Omental fat pad (tissue), 4 donors: ENCODE measurements at places on chromosomes 5 and 9.

DNA sequence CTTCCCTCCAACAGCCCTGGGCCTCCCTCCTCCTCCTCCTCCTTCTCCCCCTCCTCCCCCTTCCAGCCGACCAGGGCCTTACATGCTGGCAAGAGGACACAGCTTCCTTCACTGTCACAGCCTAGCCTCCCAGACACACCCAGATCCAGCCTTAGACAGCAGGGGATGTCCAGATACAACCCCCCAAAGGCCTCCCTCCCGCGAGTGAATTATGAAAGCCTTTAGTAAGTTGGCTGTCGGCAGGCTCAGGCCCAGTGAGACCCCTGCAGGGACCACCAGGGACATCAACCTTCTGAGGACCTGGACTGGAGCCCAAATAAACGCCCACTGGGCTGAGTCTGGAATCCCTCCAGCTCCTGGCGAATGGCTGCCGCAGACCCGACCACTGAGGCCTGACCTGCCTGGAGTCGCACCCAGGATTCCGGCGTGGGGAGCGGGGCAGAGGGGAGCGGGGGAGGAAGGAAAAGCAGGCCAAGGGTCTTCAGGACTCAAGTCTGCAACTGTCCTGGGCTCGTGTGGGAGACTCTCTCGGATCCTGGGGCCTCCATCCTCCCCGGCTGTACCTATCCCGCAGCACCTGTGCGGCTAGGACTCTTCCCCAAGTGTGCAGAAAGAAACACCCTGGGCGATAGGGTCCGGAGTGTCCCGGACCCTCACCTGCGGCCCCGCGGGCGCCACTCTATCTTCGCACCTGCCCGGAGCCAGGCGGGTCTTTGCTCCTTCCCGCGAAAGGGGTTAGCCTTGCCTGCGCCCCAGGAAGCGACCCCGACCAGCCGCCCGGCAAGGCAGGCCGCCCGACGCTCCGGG is 705 bp downstream of the SEPTIN8 start:
- no peak for DNase-seq

DNA sequence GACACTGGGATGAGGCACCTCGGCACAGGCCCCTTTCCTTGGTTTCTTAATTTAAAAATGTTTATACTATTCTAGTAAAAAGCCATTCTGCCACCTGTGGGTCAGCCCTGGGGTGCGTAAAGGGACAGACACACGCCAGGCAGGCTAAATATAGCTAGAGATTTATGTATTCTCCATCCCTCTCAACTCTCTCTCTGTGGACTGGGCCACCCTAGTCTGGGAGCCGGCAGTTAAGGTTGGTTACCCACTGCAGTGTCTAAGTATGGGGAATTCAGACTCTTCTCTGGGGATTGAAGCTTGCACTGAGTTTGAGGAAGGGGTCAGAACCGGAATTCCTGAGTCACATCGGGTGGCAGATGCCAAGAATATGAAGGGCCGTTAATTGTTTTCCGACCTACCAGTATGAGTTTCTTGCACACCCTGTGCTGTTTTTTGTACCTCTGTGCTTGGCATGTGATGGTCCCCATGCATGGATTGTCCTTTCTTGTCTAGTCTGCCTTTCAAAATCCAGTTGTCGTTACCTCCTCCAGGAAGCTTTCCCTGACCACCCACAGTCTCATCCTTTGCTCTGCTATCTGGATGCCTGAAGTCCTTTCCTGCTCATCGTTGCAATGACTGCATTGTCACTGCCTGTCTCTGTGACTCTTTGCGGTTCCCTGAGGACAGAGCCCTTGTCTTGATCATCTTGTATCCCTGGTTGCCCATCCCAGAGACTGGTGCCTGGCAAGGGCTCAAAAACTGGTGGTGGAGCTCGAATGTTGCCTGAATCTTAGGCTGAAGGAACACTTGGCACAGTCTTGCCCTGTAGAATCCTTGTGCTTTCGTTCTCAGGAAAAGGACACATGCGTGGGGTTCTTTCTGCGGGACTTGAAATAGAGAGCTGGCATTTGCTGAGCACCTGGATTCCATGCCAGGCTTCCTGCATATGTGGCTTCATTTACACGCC is 2.1 kb downstream of the NEURL1B start:
- no peak for DNase-seq

DNA sequence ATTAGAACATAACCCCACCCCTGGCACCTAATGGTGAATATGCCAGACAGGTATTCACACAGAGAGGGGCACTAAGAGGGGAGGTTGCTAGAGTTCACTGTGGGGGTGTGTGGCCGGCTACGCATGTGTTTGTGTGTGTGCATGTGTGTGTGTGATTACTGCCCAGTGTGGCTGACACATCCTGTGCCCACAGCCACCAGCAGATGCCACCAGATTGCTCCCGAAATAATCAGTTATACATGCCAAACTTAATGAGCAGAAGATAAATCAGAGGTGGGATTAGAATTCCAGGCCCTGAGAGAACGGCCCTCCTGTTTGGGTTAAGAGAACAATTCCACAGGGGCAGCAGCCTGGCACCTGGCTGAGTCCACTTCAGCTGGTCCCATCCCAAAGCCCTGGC is 91.8 kb upstream of the TBCA start:
- no peak for DNase-seq

DNA sequence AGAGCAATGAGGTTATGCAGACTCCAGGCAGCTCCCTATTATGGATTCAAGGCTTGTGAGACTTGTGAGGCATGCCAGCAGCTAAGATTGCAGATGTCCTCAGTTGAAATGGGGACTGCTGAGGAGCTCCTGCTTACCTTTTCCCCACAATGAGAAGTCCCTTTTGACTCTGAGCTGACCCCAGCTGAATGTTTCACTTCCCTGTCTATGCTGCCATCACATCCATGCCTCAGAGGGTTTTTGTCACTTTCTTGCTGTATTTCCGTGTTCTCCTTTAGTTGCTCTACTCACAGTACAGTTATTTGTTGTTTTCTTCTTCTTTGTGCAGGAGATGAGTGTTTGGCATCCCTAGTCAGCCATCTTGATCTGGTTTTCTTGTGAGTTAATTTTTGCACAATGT is 18.8 kb upstream of the OR2S2 start:
- DNase-seq, result no peak

DNA sequence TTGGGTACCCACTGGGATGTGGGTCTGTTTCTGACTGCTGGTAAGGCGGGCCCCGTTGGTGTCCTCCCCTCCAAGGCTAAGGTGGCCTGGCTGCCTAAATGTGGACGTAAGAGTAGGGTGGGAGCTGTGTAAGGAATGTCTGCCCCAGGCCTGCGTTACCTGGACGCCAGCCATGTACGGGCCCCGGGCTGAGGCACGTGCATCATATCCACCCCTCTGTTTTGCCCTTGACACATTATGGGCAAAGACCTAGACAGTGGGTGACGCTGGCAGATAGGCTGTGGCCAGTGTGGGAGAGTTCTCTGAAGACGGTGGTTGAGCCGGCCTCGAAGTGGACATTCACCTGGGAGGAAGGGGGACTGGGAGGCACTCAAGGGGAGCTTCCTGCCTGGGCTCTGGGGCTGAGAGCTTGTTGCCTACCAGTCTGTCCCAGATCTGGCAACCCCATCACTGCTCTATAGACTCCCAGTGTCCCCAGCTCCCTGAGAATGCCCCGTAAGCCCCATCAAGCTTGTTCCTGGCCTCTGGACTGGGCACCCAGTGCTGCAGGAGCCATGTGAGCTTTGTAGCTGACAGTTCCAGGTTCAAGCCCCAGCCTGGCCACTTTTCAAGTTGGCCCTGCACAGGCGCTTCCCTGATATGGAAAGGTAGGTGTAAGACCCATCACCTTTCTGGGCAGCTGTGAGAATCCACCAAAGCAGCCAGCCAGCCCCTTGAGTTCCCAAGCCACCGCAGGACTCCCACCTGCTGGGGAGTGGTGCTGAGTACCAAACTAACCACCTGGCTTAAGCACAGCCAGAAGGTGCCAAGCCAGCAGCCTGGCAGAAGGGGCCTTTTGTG is 3.2 kb upstream of the PRR7 start:
- no peak for DNase-seq

DNA sequence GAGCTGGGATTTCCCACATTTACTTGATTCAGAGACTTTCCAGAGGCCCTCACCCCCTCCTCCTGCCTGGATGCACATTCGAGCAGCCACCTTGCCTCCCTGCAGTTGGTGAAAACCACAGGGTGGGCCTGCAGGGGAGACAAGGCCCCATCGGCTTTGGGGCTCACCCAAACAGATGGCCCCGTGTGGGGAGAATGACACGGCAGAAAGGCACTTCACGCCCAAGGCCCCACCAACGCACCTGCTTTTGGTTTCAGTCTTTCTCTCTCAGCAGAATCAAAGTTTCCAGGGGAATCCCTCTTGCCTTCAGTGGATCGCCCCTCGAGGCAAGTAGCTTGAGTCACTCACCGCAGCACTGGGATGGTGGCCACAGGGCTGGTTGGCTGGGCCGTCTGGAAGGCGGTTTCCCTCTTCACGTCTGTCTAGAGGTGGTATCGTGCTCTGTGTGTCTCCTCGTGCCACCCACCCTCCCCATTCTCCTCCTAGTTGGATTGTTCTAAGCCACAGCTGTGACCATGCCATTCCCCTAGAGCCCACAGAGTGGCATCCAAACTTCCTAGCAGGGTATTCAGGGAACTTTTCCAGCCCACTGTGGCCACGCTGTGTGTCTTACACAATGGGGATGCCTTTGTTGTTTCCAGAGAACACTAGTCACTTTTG is 31.8 kb downstream of the SEC61B start:
- DNase-seq, result no peak

DNA sequence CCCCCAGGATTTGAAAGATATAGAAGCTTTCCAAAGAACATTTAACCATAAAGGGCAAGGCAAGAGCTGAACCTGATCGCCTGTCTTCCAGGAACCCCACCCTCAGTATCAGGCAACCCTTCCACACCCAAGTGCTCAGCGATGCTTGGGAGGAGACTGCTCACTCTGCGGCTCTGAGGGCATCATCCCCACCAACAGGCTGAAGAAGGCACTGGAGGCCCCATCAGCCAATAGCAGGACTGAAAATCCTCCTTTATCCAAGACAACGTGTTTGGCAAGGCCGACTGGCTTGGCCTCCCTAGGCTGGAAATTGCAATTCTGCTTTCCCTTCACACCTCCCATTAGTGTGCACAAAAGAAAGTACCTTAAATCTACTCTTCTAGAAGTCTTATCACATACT is 1.4 kb upstream of the PPP2CA start:
- DNase-seq, result no peak

DNA sequence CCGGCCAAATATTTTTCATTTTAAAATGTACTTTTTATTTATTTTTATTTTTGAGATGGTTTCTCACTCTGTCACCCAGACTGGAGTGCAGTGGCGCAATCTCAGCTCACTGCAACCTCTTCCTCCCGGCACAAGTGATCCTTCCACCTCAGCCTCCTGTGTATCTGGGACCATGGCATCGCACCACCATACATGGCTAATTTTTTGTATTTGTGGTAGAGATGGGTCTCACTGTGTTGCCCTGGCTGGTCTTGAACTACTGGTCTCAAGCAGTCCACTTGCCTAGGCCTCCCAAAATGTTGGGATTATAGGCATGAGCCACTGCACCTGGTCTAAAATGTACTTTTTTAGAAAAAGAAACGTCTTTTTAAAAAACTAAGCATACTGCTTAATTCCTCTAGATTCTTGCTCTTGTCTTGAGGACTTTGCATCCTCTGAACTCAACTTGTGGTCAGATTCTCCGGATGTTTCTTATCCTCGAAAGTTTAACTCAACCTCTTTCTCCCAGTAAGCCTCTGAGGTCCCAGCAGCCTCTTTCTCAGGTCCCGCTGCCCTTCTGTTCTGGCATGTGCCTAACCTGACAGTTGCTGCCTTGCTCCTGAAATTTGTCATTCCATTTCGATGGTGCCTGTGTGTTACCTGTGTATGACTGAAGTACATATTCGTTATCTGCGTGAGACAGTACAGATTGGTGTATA is 63.0 kb downstream of the TRIO start:
- DNase-seq, result no peak

DNA sequence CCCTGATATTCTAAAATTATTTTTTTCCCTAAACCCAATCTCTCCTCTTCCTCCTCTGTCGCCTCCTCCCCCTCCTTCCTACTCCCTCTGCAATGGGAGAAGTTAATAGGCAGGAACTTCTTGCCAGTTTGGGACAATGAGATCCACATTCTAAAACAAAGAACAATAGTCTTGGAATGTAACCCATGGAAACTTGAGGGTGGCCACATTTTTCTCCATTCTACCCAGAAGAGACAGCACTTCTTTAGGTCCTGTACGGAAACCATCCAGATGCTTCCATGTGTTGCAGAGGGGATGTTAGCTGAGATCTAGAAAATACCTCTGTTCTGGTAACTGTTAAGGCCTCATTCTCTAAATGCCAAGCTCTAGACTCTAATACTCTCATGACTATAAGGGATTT is 10.0 kb downstream of the SPARC start:
- DNase-seq, result no peak

GRCh38 chr5:164741376-164741775 is 1236.0 kb downstream of the MAT2B start:
- DNase-seq, result no peak
